ENCODE measurements at places on chromosomes 2 and 18. TPM values are rescaled to one million over a fixed set of nuclear protein-coding genes. Genes with fewer than 3 reads are reported as not detected.

GRCh38 chr2:157506586-157506985 lies 62.7 kb upstream of the CYTIP start:
- DNase-seq = no peak

The TEX44 gene
- total RNA-seq = not detected

The CCDC121 gene
- total RNA-seq = 3.6 TPM

DNA sequence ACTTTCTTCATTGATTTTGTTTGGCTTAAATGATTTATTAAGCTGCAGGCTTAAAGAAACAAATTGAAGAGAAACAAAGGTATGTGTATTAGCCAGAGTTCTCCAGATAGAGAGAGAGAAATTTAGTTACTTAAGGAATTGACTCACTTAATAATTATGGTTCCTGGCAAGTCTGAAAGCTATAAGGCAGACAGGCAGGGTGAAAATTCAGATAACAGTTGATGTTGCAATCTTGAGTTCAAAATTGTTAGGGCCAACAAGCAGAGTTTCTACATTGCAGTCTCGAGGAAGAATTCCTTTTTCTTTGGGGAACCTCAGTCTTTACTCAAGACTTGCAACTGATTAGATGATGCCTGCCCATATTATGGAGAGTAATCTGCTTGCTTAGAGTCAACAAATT lies 593.5 kb downstream of the ADCYAP1 start:
- no peak for DNase-seq

The CTAGE1 gene
- not detected for total RNA-seq

DNA sequence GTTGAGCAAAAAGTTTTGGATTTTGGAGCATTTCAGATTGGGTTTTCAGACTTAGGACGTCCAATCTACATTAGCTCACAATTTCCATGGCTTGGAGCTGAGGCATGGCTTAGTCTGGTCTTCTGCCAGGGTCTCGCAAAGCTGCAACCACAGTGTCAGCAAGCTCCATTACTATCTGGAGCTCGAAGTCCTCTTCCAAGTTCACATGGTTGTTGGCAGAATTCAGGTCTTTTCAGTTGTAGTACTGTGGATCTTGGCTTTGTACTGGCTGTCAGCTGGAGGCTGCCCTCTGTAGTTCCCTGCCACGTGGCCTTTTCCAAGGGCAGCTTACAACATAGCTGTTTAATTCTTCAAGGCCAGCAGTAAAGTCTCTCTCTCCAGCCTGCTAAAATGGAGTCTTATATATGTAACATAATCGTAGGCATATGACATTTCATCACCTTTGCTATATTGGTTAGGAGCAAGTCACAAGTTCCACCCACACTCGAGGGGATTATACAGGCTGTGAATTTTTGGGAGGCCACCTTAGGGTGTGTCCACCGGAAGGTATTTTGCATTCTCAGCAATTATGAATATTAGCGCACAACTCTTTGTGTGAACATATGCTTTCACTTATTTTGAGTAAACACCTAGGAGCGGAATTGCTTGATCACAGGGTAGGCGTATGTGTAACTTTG lies 41.5 kb upstream of the EPC2 start:
- no peak for DNase-seq

- DNase-seq = no peak
Observed at GRCh38 chr2:14401873-14402272, 230.6 kb upstream of the LRATD1 start.

GRCh38 chr2:165157160-165157559 lies 46.7 kb downstream of the SCN3A start:
- no peak for DNase-seq

The DCC gene
- 0.12 TPM for total RNA-seq

Measured in omental fat pad (tissue), 4 donors.